ENCODE measurements at places on chromosomes 13 and 19.

DNA sequence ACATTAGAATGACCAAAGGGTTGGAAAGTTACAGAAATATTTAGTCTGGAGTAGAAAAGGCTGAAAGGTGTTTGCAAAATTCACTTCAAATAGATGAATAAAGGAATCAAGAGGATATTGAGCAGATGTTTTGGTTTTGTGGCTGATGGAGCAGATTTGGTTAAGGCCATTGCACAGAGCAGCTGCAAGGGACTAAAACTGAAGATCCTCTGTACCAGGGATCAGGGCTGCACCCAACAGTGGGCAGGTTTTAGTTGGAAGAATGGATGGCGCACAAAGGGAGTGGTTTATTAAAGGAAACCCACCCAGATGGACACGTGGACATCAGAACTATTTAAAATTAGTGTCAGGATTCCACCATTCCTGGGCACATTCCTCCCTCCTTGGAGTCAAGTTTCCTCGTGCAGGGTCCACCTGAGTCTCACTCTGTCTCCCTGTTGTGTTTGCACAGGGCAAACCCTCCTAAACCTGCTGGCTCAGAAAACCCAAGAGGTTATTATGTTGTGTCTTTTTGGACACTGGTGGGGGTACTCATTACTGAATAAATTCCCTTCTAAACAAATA, 9.2 kb upstream of the UBAC2 start:
- DNase-seq = no peak

DNA sequence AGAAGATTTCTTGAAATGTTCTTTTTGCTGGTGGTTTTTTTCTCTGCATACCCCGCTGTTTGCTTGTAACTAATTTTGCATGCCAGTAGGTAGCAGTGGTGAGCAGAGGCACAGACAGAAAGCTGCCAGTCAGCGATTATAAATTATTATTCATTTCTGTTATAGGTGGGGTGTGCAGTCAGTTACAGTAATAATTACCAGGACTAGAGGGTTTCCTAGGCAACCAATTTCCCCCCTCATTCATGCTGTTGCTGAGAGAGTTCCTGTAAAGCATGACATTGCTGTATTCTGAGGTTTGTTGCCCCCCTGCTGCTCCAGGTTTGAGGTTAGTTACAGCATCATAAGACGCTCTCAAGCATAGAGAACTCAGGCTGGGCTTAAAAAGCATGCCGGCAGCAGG, 104.5 kb downstream of the URI1 start:
- no peak for DNase-seq

- no peak for DNase-seq
Observed at GRCh38 chr13:18949970-18950369, 231.7 kb downstream of the TUBA3C start.

DNA sequence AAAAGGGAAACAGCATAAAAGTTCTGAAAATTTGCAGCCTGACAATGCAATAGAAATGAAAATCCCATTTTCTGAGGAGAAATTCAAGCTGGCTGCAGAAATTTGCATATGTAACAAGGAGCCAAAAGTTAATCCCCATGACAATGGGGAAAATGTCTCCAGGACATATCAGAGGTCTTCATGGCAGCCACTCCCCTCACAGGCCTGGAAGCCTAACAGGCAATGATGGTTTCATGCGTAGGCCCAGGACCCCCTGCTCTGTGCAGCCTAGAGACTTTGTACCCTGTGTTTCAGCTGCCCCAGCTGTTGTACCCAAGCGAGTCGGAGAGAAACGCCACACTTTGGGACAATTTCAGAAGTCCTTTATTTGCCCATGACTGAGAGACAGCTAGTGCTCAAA, 701.3 kb upstream of the KLHL1 start:
- DNase-seq = no peak

DNA sequence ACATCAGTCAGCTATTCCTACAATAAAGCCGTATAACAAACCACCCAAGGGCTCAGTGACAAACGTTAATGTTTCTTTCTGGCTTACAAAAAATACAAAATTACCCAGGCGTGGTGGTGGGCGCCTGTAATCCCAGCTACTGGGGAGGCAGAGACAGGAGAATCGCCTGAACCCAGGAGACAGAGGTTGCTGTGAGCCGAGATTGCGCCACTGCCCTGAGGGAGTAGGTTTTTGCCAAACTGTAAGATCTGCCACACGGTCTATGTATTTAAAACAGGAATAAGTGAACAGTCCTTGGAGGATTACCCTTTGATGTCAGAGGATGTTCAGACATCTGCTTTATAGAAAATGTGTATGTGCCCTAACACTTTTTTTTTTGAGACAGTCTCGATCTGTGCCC, 105.8 kb downstream of the DPF1 start:
- DNase-seq = no peak

DNA sequence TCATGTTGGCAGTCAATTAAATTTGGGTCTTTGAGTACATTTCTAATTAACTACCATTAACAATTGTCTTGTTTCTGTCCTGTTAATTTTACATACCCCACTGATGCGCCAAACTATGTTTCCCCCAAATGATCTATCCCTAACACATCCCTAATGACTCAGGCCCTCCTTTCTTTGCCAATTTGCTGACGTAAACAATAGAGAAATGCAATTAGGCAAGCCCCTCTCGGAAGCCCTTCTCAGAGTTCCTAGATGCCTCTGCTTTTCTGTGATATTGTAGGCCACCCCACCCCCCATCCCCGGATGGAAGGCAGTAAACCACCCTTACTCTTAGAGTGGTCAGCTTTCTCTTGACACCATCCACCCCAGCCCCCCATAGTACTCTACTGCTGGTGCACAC, 74.2 kb downstream of the FLT1 start:
- DNase-seq = no peak

DNA sequence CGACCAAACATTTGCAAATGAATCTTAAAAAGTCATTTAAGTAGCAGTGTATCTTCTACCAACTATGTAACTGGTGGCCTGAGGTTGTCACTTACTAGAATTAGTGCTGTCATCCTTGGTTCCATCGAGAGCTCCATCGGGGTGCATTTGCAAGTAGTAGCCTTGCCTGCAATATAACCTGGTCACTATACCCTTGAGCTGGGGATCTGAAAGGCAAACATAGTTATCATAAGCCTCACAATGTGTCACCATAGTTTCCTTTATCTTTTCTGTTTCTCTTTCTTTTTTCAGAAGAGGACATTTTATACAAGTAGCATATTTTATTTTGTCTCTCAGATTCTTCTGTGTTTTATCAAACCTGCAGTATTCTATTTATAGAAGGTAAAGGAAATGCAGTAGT, 422.6 kb downstream of the ITGBL1 start:
- no peak for DNase-seq

DNA sequence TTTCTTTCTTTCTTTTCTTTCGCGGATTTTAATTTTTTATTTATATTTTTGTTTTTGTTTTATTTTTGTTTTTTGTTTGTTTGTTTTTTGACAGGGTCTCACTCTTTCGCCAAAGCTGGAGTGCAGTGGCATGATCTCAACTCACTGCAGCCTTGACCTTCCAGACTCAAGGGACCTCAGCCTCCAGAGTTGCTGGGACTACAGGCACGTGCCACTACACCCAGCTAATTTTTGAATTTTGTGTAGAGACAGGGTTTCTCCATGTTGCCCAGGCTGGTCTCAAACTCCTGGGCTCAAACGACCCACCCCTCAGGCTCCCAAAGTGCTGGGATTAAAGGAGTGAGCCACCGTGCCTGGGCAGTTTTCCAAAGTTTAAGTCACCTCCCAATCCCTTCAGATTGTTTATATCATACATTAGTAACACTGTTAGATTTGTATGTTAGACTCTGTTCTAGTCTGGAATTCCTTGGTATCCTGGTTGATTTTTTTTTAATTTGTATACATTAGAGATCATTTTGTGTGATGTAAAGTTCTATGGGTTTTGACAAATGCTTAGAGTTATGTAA, 597.3 kb downstream of the DCT start:
- no peak for DNase-seq

GRCh38 chr19:2154587-2155075, 3.3 kb upstream of the AP3D1 start:
- DNase-seq = no peak

- no peak for DNase-seq
Observed at GRCh38 chr19:30087381-30088138, 145.5 kb downstream of the URI1 start.

DNA sequence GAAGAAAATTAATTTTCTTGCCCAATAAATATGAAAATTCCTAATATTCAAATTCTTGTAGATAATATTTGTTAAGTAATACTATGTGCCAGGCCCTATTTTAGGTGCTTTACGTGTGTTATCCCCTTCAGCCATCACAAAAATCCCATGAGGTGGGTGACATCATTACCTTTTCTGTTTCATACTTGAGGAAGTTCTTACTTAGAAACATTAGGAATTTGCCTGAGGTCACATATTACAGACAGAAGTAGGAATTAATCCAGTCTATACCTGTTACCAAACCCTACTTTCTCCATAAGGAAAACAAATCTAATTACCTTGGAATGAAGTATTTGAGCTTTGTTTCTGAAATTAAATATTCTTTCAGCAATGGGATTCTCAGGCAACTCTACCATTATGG, 336.1 kb downstream of the GPC6 start:
- no peak for DNase-seq

DNA sequence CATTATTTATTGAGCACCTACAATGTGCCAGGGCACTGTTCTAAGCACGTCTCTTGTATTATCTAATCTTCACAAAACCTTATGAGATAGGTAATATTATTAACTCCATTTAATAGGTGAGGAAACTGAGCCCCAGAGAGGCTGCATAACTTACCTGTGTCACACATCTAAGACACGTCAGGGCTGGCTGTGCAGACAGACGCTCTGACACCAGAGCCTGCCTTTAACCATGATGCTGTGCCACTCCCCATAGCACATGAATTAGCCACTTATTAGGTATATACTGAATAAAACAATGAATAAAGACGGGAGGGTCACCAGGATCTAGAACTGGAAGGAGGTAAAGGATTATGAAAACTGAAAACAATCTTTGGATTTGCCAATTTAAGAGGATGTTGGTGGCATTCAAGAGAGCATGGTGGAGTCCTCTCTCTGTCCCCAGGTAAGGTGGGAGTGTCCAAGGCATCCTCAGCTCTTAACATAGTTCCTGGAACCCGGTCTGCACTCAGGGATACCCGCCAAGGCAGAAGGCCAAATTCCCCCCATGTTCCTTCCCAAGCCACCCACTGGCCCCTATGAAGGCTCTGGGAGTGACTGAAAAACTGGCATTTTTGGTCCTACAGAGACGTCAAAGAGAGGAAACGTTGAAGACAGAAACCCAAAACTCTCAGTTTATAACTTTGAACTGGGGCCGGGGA, 479.7 kb downstream of the FOXO1 start:
- no peak for DNase-seq

- DNase-seq = no peak
Observed at GRCh38 chr13:104553186-104553585, 1487.0 kb upstream of the SLC10A2 start.

DNA sequence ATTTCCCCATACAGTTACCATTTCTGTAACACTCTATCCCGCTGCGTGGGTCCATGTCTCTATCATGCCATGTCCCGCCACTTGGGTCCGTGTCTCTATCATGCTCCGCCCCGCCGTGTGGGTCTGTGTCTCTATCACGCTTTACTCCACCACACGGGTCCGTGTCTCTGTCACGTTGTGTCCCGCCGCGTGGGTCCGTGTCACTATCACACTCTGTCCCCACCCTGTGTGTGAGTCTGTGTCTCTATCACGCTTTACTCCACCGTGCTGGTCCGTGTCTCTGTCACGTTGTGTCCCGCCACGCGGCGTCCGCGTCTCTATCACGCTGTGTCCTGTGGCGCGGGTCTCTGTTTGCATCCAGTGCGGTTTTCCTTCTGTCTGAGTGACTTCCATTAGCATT, 11.6 kb downstream of the ADPRHL1 start:
- DNase-seq = no peak

GRCh38 chr13:52070929-52071523, 46.5 kb downstream of the UTP14C start:
- DNase-seq = no peak

DNA sequence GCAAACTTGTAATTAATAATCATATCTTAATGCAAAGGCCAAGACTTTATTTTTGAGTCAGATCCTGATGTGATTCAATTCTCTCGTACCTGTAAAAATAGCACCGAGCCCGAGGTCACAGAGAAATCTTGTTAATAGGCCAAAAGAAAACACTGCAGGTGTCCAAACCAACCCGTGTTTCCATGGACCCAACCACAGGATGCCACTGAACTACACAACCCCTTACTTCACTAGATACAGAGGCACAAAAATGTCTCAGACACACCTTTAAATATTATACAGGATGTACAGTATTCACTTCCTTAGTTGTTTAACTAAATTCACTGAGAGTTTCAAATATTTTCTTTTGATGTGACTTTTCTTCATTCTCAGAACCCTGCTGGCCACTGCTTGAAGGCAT, 530.9 kb downstream of the MYO16 start:
- no peak for DNase-seq

GRCh38 chr13:56988543-56988942, 152.2 kb upstream of the PRR20A start:
- DNase-seq = no peak

DNA sequence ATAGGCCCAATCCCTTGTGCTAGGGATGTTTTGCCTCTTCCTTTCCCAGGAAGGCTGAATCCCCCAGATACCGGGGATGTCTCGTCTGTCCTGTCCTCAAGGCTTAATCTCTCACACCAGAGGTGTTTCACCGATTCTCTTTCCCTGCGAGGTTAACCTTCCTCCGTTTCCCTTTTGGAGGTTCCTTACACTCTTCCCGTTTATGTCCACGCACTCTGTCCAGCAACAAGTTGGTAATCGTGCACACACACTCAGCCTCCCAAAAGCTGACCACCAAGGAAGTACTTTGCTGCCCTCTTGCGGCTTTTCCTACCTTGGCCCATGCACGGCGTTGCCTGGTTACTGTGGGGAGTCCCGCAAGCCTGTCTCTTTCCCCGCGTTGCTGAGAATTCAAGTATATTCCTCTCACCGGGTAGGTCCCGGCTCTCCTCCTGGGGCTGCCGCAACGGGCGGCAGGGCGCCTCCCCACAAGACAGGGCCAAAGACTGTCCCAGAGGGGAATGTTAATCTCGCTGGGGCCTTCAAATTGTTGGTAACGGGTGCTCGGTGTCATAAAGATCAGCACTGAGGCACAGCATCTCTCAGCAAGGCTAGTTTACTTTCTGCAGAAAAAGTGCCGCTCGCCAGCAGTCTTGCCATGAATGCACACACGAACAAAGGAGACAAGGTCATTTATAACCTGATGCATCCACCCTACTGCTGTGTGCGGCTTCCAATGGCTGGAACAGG, 36.7 kb upstream of the CD177 start:
- DNase-seq = no peak

DNA sequence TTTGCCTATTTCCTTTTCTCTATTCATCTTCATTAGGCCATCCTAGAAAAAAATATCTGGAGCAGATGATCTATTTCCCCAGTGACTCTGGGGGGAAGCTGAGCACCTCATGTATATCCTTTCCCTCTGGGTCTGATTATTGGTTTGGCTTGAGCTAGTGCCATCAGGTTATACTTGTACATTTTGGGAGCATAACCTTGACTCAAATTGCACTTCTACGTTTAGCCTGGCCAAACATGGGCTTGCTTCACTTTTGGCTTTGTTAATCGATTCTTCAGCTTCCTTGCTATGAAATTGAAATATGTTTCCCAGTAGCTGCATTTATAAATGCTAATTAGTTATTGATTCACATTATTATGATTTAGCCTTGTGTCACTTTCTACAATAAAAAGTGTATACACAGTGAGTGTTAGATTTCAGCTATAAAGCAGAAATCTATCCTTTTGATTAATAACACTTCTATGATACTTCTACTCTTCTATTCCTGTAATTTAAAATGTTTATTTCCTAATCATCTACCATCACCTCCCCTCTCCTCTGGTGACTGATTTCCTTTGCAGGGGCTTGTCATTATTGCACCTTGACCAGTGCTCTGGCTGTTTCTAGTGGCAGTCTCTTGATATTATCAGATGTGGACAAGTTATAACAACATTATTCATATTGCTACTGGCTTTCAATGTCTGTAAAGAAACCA, 37.3 kb downstream of the TNFSF11 start:
- no peak for DNase-seq

All from activated naive CD8-positive, alpha-beta T cell treated with anti-CD3 and anti-CD28 coated beads, Interleukin-2, amount 50 U/mL, for 16 hours (primary cell).